Ureter (tissue), 1 donor: ENCODE measurements at places on chromosomes 2 and 18. TPM values are rescaled to one million over a fixed set of nuclear protein-coding genes. Genes with fewer than 3 reads are reported as not detected.

Gene RFTN2
- total RNA-seq: 7.0 TPM

Gene ABCG8
- total RNA-seq: not detected

Gene EMILIN1
- total RNA-seq: 65.8 TPM

Gene ALPI
- not detected for total RNA-seq

Gene PROM2
- total RNA-seq: 176 TPM

GRCh38 chr18:45243340-45244110 is 371.8 kb upstream of the SLC14A2 start:
- DNase-seq: no peak

- DNase-seq: no peak
These were observed 125.8 kb downstream of the CABLES1 start for GRCh38 chr18:23260926-23261590.

DNA sequence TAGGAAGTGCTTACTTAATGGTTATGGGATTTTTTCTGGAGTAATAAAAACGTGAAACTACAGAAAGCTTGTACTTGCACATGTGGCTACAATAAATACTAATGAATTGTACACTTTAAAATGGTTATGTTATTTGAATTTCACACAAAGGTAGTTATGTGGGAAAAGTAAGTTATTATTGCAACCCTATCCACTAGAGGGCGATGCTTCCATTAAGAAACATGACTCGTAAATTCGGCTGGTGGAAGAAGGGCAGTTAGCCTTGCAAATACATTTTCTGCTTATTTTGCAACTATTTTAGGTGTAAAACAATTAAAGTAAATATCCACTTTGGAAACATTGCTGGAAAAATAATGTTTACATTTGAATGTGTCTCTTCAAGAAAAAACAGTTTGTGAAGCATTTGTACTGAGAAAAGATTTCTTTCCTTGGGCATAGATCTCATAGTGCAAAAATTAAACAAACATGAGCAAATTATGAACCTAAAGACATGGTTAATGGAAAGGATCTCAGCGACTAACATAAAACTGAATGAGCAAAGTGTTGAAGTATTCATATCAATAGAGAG is 68.1 kb upstream of the CSRNP3 start:
- DNase-seq: no peak

GRCh38 chr18:53426666-53427184 is 797.7 kb downstream of the MBD2 start:
- DNase-seq: no peak

DNA sequence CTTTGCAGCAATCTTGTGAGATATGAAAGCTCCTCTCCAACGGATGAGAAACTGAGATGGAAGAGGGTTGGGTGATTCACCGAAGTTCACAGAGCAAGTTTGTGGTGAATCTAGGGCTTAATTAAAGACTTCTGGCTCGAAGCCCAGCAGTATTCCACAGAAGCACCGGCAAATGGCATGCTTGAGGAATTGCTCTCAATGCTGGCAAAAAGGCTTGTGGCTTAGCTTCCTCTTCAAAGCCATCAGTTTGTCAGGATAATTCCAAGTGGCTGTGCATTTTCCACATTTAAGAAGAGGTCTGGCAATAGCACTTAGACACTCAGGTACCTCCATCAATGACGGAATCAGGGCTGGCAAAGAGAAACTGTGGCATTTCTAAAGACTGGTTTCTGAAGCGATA is 98.7 kb upstream of the SLC66A3 start:
- DNase-seq: no peak

DNA sequence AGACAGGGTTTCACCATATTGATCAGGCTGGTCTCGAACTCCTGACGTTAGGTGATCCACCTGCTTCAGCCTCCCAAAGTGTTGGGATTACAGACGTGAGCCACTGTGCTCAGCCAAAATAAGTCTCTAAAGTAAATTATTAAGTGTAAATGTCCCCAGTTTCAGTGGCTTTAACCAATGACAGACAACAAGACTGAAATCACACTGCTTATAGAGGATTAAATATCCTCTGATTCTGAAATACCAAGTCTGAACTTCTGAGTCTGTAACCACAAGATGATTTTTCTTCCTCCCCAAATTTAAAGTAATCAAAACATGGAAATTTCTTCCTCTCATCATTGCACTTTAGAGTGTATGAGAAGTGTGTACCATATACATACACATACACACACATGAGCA is 16.5 kb upstream of the ANKRD44 start:
- no peak for DNase-seq

DNA sequence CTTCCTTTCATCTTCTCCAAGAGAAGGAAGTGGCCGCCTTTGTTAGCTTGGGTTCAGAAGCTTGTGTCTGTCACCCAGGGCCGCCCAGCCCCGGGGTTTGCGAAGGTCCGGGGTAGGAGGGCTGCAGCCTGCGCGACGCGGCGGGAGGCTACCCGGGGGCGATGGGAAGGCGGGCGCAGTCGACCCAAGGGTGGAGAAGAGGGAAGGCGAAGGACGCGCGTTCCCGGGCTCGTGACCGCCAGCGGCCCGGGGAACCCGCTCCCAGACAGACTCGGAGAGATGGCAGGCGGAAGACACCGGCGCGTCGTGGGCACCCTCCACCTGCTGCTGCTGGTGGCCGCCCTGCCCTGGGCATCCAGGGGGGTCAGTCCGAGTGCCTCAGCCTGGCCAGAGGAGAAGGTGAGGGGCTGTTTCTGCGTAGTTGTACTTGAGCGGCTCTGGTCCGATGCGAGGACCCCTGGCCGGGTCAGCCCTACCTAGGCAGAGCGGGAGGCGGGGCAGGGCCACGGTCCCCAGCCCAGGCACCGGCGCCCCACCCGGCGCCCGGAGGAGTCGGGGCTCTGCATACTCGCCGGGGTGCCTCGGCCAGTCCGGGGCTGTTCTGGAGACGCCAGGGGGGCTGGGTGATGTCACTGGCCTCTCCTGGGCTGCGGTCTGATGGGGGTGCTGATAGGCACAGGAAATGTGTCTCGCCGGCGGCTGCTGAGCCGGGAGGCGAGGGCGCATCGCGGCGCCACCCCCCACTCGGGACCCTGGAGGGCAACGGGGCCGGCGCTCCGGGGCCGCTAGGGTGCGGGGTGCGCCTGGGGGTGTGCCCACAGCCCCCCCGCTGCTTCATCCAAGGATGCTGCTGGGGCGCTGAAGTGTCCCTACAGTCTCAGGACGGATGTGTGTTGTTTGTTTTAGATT is at the start of gene QPCT:
Gene QPCT, plus strand, starts transcription at position 178 of the 909 bp plus-strand sequence. Its CDS starts 102 bp downstream, at position 280.
- DNase-seq: peak; percentile 61

DNA sequence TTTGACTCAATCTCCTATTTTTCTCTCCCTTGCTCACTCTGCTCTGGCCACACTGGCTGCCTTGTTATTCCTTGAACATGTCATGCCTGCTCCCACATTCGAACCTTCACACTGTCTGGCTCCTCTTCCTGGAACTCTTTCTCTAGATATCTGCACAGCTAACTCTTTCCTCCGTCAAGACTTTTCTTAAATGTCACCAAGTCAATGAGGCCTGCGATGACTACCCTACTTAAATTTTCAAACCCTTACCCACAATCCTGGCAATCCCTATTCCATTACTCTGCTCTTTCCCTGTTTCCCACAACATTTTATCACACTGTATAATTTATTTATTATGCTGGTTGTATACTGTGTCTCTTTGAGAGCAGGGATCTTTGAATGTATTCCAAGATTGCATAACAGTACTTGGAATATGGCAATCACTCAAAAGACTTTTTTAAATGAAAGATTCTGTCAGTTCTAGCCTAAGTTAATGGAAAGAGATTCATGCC is 206.2 kb downstream of the SRBD1 start:
- no peak for DNase-seq

DNA sequence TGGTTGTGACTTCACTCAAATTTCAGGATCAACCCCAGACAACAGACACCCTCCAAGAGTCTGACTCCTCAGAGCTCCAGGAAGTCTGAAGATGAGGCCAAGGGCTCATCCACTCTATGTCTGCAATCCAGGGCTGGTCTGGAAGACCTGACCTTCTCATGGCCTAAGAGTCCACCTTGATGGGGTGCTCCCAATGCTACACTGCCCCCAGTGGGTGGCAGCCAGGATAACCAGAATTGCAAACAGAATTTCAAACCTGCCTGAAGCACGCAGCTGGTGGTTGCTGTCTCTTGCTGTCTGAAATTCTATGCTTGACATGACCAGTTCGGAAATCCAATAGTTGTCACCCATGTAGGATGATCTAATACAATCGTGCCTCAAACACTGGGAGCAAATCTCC is 96.0 kb downstream of the UXS1 start:
- DNase-seq: no peak

- DNase-seq: no peak
These were observed 92.5 kb upstream of the RBBP8 start for GRCh38 chr18:22840606-22841144.

DNA sequence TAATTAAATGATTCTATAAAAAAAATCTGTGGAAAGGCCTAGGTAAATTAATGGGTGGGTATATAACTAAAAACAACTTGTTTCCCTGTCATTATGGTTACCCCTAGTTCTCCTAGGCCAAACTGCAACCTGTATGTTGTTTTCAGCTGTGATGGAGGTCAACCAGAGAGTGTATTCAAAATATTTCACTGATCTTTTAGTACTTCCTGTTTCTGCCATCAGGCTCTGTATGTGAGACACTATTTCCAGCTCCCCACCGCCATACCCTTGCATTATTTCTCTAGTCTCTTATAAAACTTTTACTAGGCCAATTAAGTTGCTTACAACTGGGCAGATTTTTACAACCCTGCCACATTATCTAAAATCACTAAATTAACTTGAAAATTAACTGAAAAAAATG is 21.0 kb upstream of the CDKL4 start:
- no peak for DNase-seq

- DNase-seq: no peak
These were observed 46.2 kb upstream of the ITGAV start for GRCh38 chr2:186543561-186544131.

DNA sequence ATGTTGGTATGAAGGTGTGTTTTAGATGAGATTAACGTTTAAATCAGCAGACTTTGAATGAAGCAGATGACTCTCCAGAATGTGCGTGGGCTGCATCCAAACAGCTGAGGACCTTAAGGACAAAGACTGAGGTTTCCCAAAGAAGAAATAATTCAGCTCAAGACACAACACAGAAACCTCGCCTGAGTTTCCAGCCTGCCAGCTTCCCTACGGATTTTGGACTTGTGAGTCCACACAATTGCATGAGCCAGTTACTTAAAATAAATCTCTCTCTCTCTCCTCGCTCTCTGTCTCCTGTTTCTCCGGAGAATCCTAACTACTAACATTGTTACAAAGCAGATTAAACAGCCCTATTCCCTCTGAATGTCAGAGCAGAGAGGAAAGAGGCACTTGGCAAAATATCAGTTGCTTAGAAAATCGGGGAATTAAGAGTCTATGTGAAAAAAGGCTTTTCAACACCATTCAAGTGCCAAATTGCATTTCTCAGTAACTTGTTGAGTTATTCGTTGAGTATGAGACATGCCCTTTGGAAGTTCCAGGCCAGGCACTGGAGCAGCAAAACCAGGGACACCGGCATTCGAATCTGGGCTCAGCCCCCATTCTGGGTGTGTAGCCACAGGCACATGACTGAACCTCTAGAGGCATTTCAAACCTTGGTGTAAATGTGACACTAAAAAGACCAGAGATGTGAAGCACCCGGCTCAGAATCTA is 174.6 kb upstream of the PID1 start:
- DNase-seq: no peak

DNA sequence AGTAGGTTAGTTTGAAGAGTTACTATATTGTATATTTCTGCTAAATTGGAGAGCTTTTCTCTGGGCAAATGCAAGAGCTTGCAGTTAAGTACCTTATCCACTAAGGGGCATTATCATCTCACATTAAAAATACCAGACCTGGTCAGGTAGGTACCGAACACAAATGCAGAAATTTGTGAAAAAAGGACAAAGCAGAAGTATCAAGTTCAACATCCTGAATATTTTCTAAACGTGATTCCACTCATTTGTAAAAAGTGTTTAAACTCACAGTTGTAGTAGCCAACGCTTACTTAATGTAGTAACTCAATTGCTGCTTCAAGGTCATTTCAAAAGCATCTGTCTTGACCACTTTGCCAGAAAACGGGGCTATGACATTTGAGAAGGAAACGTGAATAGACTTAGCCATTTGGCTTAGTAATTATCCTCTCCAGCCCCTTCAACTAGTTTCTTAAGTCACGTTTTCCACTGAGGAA is 52.1 kb downstream of the CYRIA start:
- DNase-seq: no peak

GRCh38 chr2:527581-527980 is 149.6 kb downstream of the TMEM18 start:
- DNase-seq: no peak

GRCh38 chr18:11721720-11722119 is 32.7 kb downstream of the GNAL start:
- DNase-seq: no peak

DNA sequence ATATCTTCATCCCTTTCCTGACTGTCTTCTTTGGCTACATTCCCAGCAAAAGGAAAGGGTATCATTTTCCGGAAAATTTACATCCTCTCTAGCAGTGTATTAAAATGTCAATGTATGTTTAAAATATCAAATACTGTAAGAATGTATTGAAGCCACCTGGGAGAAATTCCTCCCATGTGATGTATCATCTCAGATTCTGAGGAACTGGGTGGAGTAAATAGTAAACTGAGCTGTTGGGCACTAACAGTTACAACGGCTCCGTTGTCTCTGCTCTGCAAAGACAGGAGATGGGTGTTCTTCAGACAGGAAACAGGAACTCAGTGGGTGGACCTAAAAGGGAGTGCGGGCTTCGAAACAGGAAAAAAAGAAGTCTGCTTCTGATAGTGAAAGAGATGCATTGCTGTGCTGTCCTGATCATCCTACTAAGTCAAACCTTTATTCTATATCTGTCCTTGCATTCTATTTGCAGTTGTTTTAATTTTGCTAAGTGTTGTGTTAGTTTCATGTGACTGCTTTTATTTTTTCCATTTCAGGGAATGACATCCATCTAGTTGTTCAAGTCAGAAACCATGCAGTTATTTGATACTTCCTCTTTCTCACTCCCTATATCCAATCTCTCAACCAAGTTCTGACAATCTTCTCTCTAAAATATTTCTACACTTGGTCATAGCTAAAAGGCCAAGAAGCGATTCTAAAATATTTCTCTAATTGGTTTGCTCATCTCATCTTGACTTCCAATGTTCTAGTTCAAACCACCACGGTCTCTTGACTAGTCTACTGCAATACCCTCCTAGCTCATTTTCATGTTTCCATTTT is 19.4 kb downstream of the DOK1 start:
- no peak for DNase-seq

DNA sequence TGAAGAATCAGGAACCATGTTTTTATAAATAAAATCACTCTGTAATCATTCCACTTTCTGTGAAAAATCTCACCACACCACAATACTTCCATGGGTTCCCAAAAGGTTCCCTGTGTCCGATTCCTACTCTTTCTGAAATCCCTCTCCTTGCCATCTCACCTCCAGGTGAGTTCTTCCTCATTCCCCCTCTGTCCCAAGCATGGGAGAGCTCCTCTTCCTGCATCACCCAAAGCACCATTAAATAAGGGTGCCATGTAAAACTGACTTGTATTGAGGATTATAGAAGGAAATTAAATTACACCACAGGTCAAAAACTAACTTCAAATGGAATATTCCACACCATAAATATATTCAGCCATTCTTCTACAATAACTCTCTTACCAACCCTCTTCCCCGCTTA is 55.8 kb upstream of the ETAA1 start:
- DNase-seq: no peak
